ENCODE measurements at places on chromosomes 4 and X. TPM values are rescaled to one million over a fixed set of nuclear protein-coding genes. Genes with fewer than 3 reads are reported as not detected.

The ADH1A gene
- not detected for total RNA-seq

DNA sequence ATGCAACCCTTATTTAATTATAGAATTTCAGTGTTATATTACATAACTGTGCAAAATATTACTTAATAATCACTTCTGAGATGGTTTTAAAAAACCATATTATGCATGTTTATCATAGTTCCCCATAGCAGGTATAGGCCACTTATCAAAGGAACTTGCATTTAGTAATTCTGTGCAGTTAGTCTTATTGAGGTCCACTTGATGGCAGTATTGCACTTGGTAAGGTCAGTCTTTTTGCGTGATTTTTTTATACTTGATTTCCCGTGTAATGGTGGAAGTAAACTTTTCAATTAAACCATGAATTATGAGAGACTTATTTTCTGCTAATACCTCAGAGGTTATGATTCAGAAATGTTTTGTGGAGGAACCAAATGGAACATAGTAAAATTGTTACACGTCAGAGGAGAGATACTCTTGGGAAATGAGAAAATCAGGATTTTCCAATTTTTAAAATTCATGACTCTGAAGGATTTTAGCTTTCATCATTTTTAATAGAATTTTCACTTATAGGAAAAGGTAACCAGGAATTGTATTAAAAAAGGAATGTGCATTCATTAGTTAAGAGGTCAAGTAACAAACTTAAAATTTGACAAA, 230.0 kb downstream of the CCSER1 start:
- no peak for DNase-seq

DNA sequence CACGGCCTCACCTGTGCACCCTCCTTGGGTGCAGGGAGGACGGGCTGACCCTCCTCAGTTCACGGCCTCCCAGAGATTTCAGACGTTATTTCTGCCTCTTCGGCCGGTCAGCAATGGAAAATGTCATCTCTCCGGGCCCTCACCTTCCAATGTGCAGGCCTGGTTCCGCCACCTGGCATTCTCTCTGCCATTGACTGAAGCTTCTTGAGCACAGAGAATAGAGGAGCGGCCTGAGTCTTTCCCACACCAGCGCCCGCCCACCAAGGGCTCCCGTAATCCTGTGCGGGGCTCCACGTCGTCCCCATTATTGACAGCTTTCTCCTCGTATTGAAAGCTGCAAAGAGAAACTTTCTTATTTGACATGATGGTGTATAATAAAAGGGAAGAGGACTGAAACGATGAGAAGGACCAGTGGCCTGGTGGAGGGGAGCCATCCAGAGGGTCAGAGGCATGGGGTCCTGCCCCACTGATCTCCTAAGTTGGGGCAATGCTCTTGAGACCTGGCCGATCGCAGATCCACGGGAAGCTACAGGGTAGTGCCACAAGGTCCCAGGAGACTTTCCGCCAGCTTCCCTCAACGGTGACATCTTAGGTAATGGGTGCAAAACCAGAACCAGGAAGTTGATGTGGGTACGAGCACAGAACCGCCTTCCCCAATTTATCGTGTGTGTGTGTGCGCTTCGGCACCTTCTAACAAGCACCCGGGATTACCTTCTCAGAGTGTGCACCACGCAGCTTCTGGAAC, 20.6 kb downstream of the HTRA3 start:
- DNase-seq = no peak

GRCh38 chr4:134260126-134260525, 58.5 kb upstream of the PABPC4L start:
- DNase-seq = no peak

DNA sequence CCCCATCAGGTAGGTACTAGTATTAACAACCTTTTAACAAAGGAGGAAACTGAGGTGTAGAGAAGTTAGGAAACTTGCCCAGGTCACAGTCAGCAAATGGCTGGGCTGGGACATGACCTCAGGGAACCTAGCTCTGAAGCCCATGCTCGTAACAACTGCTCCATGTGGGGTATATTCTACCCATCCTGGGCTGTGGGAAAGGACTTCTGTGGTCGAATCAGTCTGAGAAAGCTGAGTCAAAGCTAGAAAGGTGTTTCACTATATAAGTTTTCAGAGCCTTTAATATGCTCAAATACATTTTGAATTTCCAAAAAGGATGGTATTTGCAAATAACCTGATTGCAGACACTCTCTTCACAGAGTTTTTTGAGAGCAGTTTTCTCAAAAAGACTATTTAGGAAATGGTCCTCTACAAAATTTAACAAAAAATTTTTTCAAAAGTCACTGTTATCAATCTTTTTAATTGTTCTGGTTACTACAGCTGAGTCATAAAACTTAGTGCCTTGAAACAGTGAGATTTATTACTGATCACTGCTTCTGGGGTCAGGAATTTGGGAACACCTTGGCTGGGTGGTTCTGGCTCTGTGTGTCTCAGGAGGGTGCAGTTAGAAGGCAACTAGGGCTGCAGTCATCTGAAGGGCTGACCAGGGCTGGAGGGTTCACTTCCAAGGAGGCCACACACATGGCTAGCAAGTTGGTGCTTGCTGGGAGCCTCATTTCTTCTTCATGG, 53.6 kb downstream of the NSG1 start:
- DNase-seq = no peak

DNA sequence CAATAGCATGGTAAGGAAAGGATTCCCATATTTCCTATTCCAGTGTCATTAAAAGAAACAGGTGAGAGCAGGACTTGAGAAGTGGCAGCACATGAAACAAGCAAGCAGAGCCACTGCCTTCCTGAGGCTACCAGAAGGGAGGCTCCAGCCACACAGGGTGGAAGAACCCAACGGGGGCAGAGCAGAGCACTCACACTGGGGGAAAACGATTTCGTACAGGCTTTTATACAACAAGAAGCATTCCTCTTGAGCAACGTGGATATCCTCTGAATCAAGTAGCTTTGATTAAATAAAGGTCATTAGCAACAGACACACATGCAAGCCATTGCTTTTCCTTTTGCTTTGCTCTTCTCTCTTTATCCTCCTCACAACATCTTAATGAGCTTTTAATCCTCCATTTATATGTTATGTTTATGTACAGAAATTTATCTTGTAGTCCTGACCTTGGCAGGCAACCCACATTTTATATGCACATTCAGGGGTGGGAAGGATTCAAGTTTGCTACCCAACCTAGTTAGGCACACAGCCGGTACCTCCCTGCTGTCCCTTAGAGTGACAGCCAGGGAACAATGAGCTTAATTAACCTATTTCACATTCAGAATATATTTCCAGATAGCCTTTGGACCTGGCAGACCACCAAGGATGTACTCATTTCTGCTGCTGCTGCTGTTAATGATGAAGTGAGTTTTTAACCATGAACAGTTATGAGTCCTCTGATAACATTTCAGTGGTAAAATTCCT, 202.1 kb downstream of the ARHGAP24 start:
- no peak for DNase-seq

DNA sequence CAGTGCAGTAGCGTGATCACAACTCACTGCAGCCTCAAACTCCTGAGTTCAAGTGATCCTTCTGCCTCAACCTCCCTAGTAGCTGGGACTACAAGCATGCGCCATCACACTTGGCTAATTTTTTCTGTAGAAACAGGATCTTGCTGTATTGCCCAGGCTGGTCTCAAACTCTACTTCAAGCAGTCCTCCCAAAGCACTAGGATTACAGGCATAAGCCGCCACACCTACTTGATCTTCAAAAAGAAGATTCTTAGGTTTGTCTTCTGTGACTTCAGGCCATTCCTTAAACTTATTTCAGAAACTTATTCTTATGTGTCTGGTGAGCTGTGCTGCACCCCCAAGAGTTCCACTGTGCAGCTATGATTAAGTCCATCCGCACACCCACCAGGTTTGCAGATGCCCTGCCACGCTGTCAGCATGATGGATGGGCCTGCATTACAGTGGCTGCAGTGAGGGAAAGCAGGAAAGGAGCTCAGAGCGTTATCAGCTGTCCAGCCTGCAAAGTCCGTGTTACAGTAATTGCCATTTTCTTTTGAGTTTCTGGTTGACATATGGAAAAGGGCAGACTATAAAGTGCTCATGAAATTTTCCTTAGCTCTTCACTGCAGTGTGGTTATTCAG, 146.6 kb downstream of the AASDH start:
- no peak for DNase-seq
